ELF-1 (cell line): ENCODE measurements at places on chromosomes 4 and X.
A peak's percentile ranks its signal among the peaks of the same experiment; 100 is the strongest.

GRCh38 chr4:71711044-71711984, 72.6 kb downstream of the GC start:
- no peak for DNase-seq

DNA sequence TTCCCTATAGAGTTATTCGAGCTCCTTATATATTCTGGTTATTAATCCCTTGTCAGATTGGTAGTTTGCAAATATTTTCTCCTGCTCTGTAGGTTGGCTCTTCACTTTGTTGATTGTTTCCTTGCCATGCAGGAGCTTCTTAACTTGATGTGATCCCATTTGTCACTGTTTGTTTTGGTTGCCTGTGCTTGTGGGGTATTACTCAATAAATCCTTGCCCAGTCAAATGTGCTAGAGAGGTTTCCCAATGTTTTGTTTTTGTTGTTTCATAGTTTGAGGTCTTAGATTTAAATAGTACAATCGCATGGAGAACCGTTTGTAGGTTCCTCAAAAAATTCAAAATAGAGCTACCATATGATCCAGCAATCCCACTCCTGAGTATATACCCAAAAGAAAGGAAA, 2.3 kb upstream of the SYTL5 start:
- no peak for DNase-seq

GRCh38 chr4:88818631-88819470, 121.2 kb upstream of the NAP1L5 start:
- peak; percentile 44 for DNase-seq

GRCh38 chrX:68048774-68049173, 384.5 kb downstream of the OPHN1 start:
- DNase-seq: no peak

- DNase-seq: no peak
Measured at GRCh38 chr4:39330353-39330752, 35.8 kb downstream of the RFC1 start.

DNA sequence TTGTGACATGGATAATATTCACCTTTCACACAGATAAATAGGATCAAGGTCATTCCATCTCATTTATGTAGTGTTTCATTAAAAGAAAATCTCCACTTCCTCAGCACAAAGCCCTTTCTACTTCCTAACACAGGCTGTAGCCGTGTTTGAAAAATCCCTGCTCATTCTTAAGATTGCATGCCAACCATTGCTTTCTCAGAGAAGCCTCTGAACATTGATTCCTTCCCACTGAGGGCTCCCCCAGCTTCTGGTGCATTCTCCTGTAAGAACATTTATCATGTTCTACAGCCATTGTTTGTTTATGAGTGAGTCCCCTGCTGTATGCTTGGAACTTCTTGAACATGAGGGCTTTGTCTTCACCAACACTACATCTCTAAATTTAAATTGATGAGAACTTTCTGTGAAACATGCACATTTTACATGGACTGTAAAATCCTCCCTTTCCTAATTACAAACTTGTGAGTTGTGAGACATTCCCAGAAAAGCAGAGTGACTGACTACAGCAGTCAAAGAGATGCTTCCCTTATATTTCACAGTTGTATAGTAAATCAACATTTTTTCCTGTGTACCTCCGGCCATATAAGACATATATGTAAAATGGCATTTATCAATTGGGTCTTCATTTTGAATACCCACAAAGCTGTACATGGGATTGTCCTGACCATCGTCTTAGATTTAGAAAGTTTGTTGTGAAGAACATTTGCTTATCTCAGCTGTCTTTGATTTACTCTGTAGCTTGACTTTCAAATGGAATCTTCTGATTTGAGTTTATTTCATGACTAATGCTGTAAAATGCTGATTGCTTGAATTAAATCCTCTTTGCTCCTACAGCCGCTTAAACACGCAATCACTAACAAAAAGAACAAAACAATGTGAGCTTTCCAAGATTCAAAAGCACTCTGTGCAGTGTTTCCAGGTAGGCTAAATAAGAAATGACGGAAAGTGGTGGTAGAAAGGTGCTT, 600.5 kb upstream of the SLIT2 start:
- no peak for DNase-seq

GRCh38 chr4:99832321-99832720, 15.7 kb downstream of the DAPP1 start:
- no peak for DNase-seq

GRCh38 chr4:166594326-166594946, 639.9 kb downstream of the SPOCK3 start:
- DNase-seq: peak; percentile 53

DNA sequence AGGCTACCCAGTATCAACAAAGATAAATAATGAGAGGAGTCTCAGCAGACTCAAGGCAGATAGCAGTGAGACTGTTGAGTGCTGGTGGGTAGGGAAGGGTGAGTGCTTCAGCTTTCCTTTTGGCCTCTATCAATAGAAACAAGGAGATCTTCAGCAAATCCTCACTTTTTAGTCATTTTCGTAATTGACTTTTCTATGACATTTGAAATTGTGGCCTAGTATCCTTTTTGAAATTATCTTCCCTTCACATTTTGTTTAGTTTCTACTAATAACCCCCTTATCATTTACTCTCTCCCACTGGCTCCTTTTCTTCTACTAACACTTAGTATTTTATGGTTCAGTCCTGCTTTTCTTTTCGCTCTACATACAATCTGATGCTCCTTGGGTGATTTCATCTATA, 44.9 kb downstream of the LIN54 start:
- no peak for DNase-seq

GRCh38 chr4:123349421-123350190, 47.0 kb upstream of the SPRY1 start:
- DNase-seq: peak; percentile 28

- DNase-seq: no peak
Measured at GRCh38 chr4:22814906-22815305, 122.2 kb downstream of the GBA3 start.

- DNase-seq: no peak
Measured at GRCh38 chr4:151165205-151166000, 66.0 kb downstream of the RPS3A start.

DNA sequence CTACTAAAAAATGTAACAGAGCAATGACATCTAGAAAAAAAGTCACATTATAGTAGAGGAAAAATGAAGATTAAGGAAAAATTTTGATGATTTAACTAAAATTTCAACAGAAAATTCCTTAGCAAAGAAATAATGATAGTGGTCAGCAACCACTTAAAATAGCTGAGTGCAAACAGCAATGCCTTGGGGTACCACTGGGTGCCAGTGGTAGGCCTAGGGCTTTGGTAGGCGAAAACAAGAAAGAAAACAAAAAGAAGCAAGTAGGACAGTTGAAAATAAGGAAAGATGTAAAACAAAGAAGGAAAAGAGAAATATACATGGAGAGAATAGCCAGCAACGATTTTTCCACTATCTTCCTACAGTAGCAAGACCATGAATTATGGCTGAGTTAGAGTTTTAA, 313.5 kb upstream of the IRS4 start:
- DNase-seq: peak; percentile 40

GRCh38 chrX:15834053-15834452, 20.6 kb downstream of the AP1S2 start:
- no peak for DNase-seq

GRCh38 chr4:107472265-107472948, 247.6 kb downstream of the PAPSS1 start:
- no peak for DNase-seq

DNA sequence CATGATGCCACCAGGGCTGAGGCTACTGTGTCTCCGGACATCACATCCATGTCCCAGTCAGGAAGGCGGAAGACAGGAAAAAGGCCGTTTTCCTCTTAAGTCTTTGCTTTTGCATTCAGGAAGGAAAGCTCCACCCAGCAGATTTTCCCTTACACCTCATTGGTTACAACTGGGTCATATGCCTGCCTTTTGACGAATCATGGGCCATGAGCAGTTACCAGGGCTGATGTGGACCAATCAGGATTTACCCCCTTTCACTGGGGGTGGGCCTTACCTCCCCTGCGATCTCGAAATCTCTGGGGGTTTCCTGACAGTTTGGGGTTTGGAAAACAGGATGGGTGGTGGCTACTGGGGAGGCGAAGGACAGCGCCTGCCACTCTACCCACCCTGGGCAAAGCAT, 52.5 kb upstream of the GRPEL1 start:
- peak; percentile 21 for DNase-seq

DNA sequence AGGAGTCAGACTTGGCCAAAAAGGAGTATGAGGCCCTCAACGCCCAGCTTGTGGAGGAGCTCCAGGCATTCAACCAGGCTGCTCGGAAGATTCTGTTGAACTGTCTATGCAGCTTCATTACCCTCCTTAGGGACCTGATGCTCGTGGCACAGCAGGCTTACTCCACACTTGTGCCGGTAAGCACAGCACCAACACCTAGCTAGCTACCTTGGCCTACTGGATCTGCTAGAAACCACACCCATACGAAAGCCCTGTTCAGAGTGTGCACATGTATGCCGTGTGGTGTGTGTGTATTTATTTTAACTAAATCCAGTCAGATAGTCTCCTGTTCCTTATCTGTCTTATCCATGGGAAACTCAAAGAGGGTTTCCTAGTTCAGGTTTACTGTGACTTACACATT, 49.3 kb downstream of the INTS12 start:
- no peak for DNase-seq

DNA sequence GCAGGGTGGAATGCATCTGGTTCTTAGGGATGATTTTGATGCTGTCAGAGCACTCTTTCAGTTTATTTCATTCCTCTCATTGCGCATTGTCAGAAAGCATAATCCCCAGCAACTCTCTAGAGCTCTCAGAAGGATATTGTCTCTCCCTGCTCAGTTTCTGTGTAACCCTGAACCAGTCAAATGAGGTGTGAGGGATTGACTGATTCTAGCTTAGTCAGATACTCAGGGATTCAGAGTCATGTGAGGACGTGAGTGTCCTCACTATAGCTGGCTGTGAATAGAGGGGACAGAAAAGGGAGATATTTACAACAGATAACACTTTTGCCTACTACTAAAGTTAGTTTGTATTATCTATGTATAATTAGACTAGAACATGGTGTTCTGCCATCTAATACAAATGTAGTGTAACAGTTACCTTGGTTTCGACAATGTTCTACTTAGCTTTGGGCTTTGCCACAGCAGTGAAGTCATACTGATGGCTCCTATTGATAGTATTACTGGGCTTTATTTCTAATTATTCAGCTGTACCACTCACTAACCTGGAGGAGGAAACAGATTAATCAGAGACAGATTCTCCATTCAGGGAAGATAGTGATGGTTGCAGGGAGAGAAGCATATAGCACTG, 19.5 kb downstream of the AP1AR start:
- no peak for DNase-seq

GRCh38 chr4:6582889-6583490, 8.0 kb downstream of the MAN2B2 start:
- DNase-seq: peak; percentile 60

GRCh38 chrX:153639177-153640044, 7.6 kb upstream of the DUSP9 start:
- DNase-seq: no peak

GRCh38 chrX:70664726-70665125, 220.1 kb downstream of the DLG3 start:
- DNase-seq: no peak

GRCh38 chr4:94446386-94446785, 5.4 kb upstream of the PDLIM5 start:
- DNase-seq: no peak

DNA sequence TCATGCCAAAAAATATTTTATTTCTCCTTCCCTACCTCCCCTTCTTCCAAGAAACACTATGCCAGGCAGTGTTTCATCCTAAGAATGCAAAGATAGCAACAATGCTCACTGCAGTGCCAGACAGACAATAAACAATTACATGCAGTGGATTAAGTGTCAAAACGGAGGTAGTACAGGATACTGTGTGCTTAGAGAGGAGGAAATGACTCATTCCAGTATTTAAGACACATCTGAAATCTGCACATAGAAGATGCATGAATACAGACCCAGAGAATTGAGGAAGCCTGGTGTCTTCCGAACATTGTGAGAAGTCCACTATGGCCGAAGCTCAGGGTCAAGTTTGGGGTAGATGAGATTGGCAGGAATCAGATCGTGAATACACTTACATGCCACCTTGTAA, 326.4 kb downstream of the PPP3CA start:
- DNase-seq: no peak

- DNase-seq: no peak
Measured at GRCh38 chr4:163895378-163896005, 401.0 kb downstream of the TMA16 start.

DNA sequence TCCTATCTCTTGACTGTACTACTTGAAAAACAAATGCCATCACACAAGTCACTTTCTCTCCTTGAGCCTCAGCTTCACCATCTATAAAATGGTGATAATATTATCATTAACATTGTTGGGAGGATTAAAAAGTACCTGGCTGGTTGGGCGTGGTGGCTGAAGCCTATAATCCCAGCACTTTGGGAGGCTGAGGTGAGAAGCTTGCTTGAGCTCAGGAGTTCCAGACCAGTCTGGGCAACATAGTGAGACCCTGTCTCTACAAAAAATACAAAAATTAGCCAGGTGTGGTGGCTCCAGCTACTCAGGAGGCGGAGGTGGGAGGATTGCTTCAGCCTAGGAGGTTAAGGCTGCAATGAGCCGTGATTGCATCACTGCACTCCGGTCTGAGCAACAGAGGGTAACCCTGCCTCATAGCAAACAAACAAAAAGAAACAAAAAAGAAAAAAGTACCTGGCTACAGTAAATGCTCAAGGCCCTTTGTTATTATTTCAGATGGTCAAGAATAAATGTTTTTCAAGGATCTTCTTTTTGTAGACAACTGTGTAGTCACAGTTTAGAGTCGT, 120.3 kb downstream of the CHRNA9 start:
- no peak for DNase-seq

- no peak for DNase-seq
Measured at GRCh38 chr4:185232370-185232769, 23.0 kb downstream of the SNX25 start.

GRCh38 chr4:163544407-163545038, 50.0 kb downstream of the TMA16 start:
- DNase-seq: peak; percentile 67

GRCh38 chr4:161642708-161643107, 521.1 kb downstream of the FSTL5 start:
- DNase-seq: no peak

GRCh38 chr4:153258750-153259149, 54.5 kb downstream of the TRIM2 start:
- DNase-seq: peak; percentile 22

DNA sequence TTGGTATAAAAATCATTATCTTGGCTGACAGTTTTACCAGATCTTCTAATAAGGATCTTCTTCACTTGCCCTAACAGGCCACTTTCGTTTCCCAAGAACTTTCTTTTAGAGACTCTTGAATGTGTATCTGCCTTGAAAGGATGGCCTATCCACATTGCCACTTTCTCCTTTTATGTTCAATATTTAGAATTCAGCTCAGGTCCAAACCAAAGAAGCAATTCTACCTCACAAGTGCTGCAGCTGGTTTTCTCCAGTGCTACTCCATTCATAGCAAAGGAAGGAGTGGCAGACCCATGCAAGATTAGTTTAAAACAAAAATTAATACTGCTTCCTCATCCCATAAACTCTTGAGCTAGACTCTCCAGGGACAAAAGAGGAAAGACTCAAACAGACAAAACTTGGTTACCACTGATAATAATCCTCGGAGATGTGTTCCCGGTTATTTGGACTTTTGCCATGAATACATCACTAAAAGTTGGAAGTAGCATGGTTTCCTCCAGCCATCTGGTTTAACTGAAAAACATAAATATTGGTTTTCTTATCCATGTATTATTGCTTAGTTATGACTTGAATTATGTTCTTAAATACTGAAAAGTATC, 401.8 kb downstream of the PABPC4L start:
- DNase-seq: no peak

- DNase-seq: no peak
Measured at GRCh38 chr4:6235901-6236640, 33.6 kb upstream of the WFS1 start.

- no peak for DNase-seq
Measured at GRCh38 chr4:95643627-95644026, 94.9 kb upstream of the UNC5C start.
